SK-N-SH (cell line): ENCODE measurements at places on chromosomes 7 and 10.
A peak's percentile ranks its signal among the peaks of the same experiment; 100 is the strongest.

DNA sequence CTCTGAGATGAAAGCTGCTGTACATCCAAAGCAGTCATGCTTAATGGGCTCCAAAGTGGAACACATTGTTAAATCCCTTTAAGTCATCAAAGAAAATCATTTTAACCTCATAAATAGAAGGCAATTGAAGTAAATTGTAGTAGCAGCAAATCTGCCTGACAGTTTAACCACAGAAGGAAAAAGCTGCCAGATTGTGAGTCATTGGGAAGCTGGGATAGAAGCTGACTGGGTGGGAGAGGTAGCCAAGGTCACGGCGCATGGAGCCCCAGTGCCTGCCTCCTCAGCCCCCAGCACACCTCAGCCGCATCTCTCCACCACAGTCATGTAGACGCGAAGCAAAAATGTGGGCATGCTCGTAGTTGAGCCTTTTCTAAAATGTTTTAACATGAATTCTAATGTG is 44.0 kb downstream of the TARP start:
- peaks cover 34% of the 10 kb centered on the region for H3K36me3 ChIP-seq
- H3K4me3 ChIP-seq, result no peak overlapping the region
- DNase-seq, result no peak

DNA sequence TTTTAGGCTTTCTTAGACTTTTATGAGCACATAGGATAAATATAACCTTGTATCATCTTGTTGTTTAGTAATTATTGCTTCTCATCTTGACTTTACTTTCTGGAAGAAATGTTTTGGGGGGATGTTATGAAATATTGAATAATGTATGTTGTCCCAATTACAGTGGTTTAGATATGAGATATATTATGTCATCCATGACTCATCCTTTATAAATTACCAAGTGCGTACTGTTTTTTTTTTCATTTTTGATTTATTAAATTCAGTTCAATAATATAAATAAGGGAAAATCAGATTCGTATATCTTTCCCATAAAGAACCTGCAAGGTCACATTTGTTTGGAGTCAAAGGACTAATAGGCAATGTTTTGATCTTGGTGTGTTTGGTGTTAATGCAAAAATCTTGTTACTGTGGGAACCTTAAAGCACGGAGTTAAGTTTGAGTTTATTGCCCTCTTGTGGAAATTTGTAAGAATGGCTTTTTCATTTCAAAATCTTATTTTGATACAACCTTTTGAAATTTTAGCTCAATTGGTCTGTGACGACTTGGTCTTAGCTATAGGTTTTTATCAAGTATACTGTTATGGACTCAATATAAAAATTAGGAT is 108.6 kb downstream of the SRI start:
- H3K36me3 ChIP-seq, result no peaks in the 10 kb centered on the region
- peak; percentile 36 for DNase-seq
- H3K27me3 ChIP-seq, result no peaks in the 10 kb centered on the region
- H3K4me1 ChIP-seq, result no peaks in the 10 kb centered on the region
- H3K4me3 ChIP-seq, result no peak overlapping the region

DNA sequence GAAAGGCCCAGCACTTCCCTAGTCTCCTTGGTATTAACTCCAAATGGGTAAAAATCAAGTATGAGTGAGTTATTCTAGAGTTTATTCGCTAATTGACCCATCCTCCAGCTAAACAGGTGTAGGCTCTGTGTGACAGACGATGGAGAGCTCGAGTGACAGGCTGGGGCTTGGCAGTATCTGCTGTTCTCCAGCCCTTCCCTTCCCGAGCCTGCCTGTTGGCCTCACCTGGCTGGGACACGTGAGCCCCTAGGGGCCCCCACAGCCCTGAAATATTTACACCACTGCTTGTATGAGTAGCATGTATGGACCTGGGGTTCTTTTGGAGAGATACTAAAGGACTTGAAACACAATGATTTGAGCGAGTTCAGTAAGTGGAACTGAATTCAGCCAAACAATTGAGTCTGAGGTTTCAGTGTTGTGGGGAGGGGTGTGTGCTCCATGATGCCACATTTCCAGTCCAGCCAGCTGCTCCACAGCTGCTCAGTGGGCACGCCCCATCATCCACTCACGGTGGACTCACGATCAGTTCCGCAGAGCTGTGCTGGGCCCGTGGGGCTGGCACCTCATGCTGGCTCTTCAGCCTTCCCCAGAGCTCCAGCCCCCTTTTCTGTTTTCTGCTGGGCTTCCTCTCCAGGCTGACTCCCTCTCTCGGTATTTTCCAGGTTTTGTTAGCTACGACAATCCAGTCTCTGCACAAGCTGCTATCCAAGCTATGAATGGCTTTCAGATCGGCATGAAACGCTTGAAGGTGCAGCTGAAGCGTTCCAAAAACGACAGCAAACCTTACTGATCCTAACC is 283.0 kb downstream of the USP6NL start:
- no peaks in the 10 kb centered on the region for H3K4me1 ChIP-seq
- no peak for DNase-seq
- H3K36me3 ChIP-seq, result no peaks in the 10 kb centered on the region
- no peaks in the 10 kb centered on the region for H3K27me3 ChIP-seq
- H3K4me3 ChIP-seq, result no peak overlapping the region

DNA sequence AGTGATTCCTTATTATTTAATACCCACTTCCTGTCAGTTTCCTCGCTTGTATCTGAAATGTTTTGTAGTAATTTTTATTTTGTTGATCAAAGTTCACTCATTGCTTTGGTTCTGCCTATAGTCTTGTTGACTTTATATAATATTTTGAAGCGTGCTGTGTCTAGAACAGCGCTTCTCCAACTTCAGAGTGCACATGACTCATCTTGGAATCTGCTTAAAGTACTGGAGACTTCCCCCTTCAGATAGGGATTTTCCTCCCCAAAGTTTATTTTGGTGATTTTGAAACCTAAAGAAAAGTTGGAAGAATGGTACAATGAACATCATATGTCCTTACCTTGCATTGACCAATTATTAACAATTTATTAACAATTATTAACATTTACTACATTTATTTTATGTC is 5.8 kb downstream of the COMTD1 start:
- H3K27me3 ChIP-seq, result no peaks in the 10 kb centered on the region
- peak overlapping the region; percentile 39; the same call in 1 of the 2 replicates for H3K27ac ChIP-seq
- H3K36me3 ChIP-seq, result peaks cover 50% of the 10 kb centered on the region
- peaks cover 24% of the 10 kb centered on the region; the same call in 1 of the 2 replicates for H3K4me1 ChIP-seq
- DNase-seq, result no peak
- H3K4me3 ChIP-seq, result no peak overlapping the region

DNA sequence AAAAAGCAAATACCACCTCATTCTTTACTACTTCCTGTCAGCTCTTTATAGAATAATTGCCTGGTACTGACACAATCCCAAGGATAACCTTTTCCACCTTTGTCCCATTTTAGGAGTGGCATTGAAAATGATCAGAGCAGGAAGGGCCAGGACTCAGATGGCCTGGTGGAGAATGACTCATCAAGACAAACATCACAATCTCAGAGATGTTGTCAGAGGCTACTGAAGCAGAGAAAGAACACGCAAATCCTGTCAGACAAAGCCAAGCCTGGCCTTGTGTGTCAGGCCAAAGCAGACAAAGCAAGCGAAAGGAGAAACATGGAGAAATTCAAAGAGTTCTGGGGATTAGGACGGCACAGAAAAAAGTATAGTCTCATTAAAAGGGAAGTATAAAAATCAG is 40.9 kb downstream of the NSUN6 start:
- peak overlapping the region; percentile 79 for H3K27ac ChIP-seq
- peak; percentile 5 for DNase-seq
- H3K4me3 ChIP-seq, result no peak overlapping the region
- H3K36me3 ChIP-seq, result peaks cover 3% of the 10 kb centered on the region
- H3K27me3 ChIP-seq, result no peaks in the 10 kb centered on the region
- H3K4me1 ChIP-seq, result peaks cover 10% of the 10 kb centered on the region

DNA sequence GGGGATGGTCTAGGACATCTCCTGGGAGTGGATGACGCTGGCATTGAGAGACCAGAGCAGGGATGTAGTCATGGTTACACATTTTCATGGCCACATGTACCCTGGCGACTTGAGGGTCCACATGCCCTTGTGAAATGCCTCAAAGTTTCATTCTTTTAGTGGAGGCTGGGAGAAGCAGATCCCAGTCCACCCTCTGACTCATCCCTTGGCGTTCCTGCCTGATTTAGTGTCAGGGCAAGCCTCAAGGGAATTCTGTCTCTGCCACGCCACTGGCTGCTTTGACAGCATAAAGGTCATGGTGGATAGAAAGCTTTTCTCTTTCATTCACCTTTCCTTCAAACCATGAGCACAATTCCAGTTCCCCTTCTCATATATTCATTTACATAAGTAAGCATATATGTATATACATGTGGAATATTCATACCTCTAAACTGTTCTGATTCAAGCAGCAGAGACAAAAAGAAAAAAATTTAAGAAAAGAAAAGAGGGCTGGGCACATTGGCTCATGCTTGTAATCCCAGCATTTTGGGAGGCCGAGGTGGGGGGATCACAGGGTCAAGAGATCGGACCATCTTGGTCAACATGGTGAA is 21.8 kb upstream of the KIF5B start:
- DNase-seq, result no peak
- no peak overlapping the region for H3K27ac ChIP-seq
- 0 out of 2 replicates have a peak overlapping the region, but pooled peaks have one; percentile 24 for H3K4me3 ChIP-seq
- no peaks in the 10 kb centered on the region for H3K36me3 ChIP-seq
- no peaks in the 10 kb centered on the region for H3K27me3 ChIP-seq

DNA sequence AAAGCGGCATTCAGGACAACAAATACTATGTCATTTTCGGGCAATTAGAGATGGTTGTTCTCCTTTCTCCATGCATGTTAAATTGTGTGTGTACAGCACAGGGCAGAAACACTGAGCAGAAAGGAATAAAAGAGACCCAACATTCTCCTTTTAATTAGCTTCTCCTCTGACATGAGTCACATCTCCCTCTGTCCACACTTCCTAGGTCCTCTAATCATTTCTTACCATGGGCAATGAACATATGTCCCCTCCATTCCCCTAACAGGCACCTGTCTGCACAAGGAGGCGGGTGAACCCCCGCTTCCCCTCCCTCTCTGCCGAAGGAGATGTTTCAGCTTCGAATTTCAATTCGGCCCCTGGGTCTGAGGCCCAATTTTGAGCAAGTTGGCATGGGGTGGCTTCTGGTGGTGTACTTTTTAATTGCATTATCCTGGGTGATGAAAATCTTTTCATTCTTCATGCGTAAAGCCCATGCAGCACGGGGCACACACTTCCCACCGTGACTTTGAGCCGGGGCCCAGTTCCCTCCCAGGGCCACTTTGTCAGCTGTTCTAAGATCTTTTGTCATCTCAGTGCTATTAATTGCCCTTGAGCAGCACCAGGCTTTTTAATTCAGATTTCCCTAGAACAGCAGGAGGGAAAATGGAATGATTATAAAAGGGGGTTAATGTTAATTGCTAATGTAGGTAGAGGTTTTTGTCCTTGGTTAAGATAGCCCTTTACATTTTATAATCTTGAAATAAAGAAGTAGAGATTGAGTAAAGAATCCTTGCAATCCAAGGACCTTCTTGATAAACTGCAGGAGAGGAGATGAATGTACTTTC is 219.5 kb upstream of the NRP1 start:
- no peak overlapping the region for H3K27ac ChIP-seq
- no peaks in the 10 kb centered on the region for H3K27me3 ChIP-seq
- H3K4me1 ChIP-seq, result peaks cover 1% of the 10 kb centered on the region; the same call in 1 of the 2 replicates
- DNase-seq, result no peak
- H3K36me3 ChIP-seq, result no peaks in the 10 kb centered on the region

GRCh38 chr10:121974019-121974534 is 940 bp downstream of the NSMCE4A start:
- DNase-seq, result no peak
- peak overlapping the region; percentile 94 for H3K27ac ChIP-seq
- peaks cover 1% of the 10 kb centered on the region for H3K36me3 ChIP-seq
- H3K27me3 ChIP-seq, result no peaks in the 10 kb centered on the region
- no peaks in the 10 kb centered on the region for H3K4me1 ChIP-seq

DNA sequence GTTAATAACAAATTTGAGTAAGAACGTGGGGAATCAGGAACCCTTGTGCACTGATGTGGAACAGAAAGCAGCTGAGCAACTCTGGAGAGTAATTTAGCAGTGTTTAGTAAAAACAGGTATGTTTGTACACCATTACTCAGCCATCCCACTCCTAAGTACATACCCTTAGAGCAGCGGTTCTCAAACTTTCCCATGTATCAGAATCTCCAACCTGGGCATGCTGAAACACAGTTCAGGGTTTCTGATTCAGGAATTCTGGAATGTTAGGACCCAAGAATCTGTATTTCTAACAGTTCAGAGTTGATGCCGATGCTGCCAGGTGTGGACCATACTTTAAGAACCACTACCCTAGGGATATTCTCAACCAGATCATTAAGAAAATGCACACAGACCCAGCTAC is 5.1 kb downstream of the SGMS1 start:
- no peaks in the 10 kb centered on the region for H3K36me3 ChIP-seq
- no peak overlapping the region for H3K4me3 ChIP-seq
- no peak overlapping the region for H3K27ac ChIP-seq
- no peaks in the 10 kb centered on the region for H3K27me3 ChIP-seq
- DNase-seq, result no peak
- peaks cover 18% of the 10 kb centered on the region for H3K4me1 ChIP-seq

DNA sequence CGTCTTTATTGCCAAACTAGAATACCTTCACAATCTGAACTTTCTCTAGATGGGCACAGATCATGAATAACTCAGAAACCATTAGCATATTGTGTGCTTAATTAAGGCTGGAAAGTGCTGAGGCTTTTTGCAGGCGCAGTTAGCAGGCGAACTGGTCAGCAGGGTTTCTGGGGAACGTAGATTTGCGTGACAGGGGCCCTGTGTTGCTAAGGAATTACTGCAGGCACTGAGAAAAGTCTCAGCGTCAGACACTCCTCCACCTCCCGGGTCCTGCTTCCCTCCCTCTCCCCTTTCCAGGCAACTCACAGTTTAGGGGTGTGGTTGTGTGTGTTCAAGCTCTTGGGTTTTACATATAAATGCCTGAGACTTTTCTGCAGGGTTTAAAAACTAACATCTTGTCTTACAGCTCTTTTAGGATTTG is 2.2 kb downstream of the MAP3K8 start:
- H3K4me3 ChIP-seq, result peak overlapping the region; percentile 33; the same call in 1 of the 2 replicates
- DNase-seq, result no peak
- H3K36me3 ChIP-seq, result peaks cover 12% of the 10 kb centered on the region

- peak; percentile 57 for DNase-seq
- no peaks in the 10 kb centered on the region for H3K4me1 ChIP-seq
- no peaks in the 10 kb centered on the region; the same call in 1 of the 2 replicates for H3K27me3 ChIP-seq
- no peak overlapping the region for H3K27ac ChIP-seq
- H3K36me3 ChIP-seq, result no peaks in the 10 kb centered on the region
- H3K4me3 ChIP-seq, result no peak overlapping the region
Observed at GRCh38 chr10:2839081-2839725, 228.1 kb upstream of the PFKP start.

DNA sequence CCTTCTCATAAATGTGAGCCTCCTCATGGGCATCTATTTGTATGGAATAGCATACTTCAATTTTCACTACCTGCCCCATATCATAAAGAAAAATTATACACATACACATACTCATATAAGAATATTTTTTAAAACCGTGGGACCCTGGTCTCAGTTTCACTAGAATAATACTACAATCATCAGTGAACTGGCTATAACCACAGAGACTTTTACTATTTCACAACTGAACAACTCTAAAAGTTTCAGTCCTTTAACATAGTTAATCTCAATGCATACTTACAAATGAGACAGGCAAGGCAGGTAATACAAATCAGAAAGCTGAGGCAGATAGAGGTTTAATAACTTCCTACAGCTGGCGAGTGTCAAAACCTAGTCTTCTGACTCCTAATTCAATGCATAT is 83.1 kb downstream of the LRRN3 start:
- H3K27me3 ChIP-seq, result no peaks in the 10 kb centered on the region
- H3K27ac ChIP-seq, result no peak overlapping the region
- H3K4me3 ChIP-seq, result no peak overlapping the region
- no peaks in the 10 kb centered on the region for H3K36me3 ChIP-seq
